A549 treated with AZD2906 at 1 μM for 4 hours (cell line): ENCODE measurements at places on chromosomes 16 and 17. TPM values are rescaled to one million over a fixed set of nuclear protein-coding genes. Genes with fewer than 3 reads are reported as not detected.

The KRTAP9-4 gene
- not detected in 5 replicates for total RNA-seq

The DDX5 gene
- total RNA-seq = 573 to 1,122 TPM (median 576 TPM) in 5 replicates

The MT1F gene
- 16.6 to 30.8 TPM (median 20.1 TPM) in 5 replicates for total RNA-seq

The CNGB1 gene
- 0.06 to 0.20 TPM (median 0.10 TPM) in 5 replicates for total RNA-seq

The NLE1 gene
- 29.4 to 36.6 TPM (median 34.6 TPM) in 5 replicates for total RNA-seq

The MT1H gene
- total RNA-seq = not detected in 5 replicates

The KRT39 gene
- not detected in 5 replicates for total RNA-seq

The CHST5 gene
- total RNA-seq = not detected in 5 replicates

The CRHR1 gene
- total RNA-seq = 0.09 to 0.28 TPM (median 0.12 TPM) in 5 replicates

The SPAG7 gene
- 68.0 to 87.9 TPM (median 71.6 TPM) in 5 replicates for total RNA-seq

The LGALS9 gene
- total RNA-seq = 1.0 to 1.5 TPM (median 1.4 TPM) in 5 replicates

The LITAF gene
- total RNA-seq = 179 to 190 TPM (median 188 TPM) in 5 replicates

The KAT2A gene
- 33.4 to 48.5 TPM (median 43.3 TPM) in 5 replicates for total RNA-seq

The CACNG5 gene
- total RNA-seq = not detected in 5 replicates

The ASB16 gene
- 0.07 TPM in 3 of 5 replicates, not detected in the others for total RNA-seq

The RPS6KB1 gene
- total RNA-seq = 36.7 to 54.1 TPM (median 44.6 TPM) in 5 replicates

The SYNGR3 gene
- 5.0 to 9.3 TPM (median 8.2 TPM) in 5 replicates for total RNA-seq

The NPIPA2 gene
- 0.80 to 1.8 TPM (median 1.1 TPM) in 5 replicates for total RNA-seq

The CD300LB gene
- 0.05 to 0.14 TPM (median 0.05 TPM) in 4 of 5 replicates, not detected in the other for total RNA-seq

The MYH10 gene
- 17.9 to 24.0 TPM (median 20.3 TPM) in 5 replicates for total RNA-seq

The FOXF1 gene
- total RNA-seq = not detected in 5 replicates

The KRTAP4-4 gene
- not detected in 5 replicates for total RNA-seq

The CARHSP1 gene
- total RNA-seq = 142 to 167 TPM (median 154 TPM) in 5 replicates

The GRB7 gene
- 2.6 to 6.6 TPM (median 4.6 TPM) in 5 replicates for total RNA-seq

The SLC43A2 gene
- total RNA-seq = 4.7 to 6.8 TPM (median 5.9 TPM) in 5 replicates

The NEURL4 gene
- total RNA-seq = 23.0 to 36.7 TPM (median 28.7 TPM) in 5 replicates

The HSD11B2 gene
- total RNA-seq = 2.1 to 2.7 TPM (median 2.1 TPM) in 5 replicates

The ABCA3 gene
- total RNA-seq = 17.3 to 21.9 TPM (median 20.6 TPM) in 5 replicates

The AIPL1 gene
- not detected in 5 replicates for total RNA-seq

The MEIOB gene
- total RNA-seq = 1.2 to 2.2 TPM (median 1.4 TPM) in 5 replicates

The ABCA9 gene
- not detected in 5 replicates for total RNA-seq
